ENCODE measurements at places on chromosomes 3 and 15.

GRCh38 chr3:45226206-45226915 is at the start of gene TMEM158:
Gene TMEM158, minus strand, starts transcription at chr3:45226287. Its CDS starts 260 bp downstream, at chr3:45226027.
- peak; percentile 85 for ATAC-seq

GRCh38 chr15:83398626-83399025 is 48.5 kb upstream of the SH3GL3 start:
- ATAC-seq: no peak

- ATAC-seq: no peak
Measured at GRCh38 chr15:25268166-25268565, 170.7 kb downstream of the UBE3A start.

DNA sequence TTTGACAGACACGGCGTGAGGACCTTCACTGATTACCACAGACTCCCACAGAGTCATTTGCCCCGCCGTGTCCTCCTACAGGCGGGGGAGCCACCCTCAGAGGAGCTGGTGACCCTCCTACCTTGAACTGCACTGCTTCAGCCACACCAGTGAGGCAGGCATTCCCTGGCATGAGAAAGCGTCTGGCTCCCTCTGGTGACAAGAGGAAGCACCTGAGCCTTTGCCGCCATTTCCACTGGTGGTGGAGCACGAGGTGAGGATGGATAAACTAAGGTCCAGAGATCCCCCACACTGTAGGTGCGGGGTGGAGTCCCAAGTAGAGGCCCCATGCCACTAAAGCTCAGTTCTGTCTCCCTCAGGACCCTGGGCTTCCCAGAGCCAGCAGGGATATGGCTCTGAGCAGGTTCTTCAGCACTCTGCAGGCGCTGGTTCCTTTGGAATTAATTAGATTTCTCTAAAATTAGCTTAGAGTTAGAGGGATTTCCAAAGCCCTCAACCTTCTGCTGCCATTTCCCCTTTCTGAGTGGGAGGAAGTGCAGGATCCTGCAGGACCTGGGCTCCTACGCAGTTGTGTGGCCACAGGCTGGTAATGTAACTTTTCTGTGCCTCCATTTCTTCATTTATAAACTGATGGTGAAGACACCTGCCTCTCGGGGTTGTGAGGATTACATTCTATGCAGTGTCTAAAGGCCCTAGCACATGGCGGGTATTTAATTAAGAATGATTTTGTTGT is 224.0 kb downstream of the SLCO3A1 start:
- peak; percentile 51 for ATAC-seq

DNA sequence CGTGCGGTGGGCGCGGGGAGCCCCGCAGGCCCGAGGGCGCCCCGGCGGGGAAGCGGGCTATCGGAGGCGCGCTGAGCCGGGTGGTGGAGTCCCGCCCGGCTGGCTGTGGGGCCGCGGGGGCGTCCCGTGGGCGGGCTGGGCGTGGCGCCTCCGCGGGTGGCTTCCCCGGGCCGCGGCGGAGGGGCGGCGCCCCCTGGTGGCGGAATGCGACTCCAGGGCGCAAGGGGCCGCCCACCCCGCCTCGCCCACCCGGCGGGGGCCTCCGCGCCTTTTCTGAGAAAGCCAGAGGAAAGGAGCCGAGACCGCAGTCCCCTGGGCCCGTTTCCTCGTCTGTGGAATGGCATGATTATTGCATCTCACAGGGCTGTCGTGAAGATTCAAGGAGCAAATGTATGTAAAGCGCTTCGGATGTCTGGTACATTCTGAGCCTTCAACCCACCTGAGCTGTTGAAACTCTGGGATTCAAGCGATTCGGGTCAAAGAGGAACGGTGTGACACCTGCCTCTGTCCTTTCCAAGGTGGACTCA is 31.9 kb upstream of the RAB6B start:
- peak; percentile 88 for ATAC-seq

- no peak for ATAC-seq
Measured at GRCh38 chr15:50904211-50904610, 4.3 kb upstream of the AP4E1 start.

Data from stimulated activated memory B cell treated with anti-CD40 and anti-IgM and Interleukin-4, amounts not matched to agents 10 μg/mL and 1 μg/mL and 100 μg/mL, for 72 hours (primary cell).